Thoracic aorta (tissue), 2 donors: ENCODE measurements at places on chromosomes 3 and 15. TPM values are rescaled to one million over a fixed set of nuclear protein-coding genes. Genes with fewer than 3 reads are reported as not detected.

GRCh38 chr15:83592370-83593040 lies 61.4 kb upstream of the ADAMTSL3 start:
- H3K4me3 ChIP-seq, result no peak overlapping the region
- H3K27ac ChIP-seq, result no peak overlapping the region
- no peaks in the 10 kb centered on the region for H3K36me3 ChIP-seq
- no peak for DNase-seq
- H3K27me3 ChIP-seq, result no peaks in the 10 kb centered on the region

DNA sequence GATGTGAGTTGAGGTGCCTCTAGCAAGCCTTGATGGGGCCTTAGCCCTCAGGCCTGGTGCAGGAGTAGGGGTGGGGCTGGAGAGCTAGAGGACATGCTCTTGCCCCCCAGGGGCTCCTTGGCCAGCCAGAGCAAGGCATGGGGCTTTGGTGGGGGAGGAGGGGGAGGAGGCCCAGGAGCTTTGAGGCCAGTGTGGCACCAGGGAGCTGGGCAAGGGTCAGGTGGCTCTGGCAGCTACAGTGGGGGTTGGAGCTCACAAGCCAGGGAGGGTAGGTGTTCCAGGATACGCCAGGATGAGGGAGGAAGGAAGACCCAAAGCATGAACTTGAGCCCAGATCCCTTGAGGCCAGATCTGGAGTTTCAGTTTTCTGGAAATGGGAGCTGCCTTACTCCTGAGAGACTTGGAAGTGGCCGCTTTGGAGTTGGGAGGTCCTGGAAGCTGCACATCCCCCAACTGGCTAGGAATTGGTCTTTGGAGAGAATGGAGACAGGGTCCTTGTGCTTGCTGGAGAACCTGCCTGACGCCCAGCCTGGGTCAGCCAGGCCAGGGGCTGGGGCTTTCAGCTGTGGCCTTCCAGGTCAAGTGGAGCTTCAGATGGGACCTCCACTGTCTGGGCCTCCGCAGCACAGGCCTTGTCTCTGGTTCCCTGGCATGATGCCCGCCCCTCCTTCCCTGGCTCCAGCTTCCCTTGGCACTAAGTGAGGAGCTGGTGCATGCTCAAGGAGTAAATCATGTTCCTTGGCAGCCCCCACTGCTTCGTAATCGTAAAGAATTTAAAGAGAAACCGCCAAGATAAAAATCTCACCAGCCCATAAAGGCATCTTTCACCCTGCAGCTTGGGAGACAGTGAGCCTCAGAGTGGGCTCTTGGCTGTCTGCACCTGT lies 8.7 kb downstream of the SEMA3F start:
- H3K4me3 ChIP-seq, result peak overlapping the region; percentile 57
- H3K4me1 ChIP-seq, result peaks cover 49% of the 10 kb centered on the region
- H3K36me3 ChIP-seq, result no peaks in the 10 kb centered on the region
- H3K27me3 ChIP-seq, result no peaks in the 10 kb centered on the region
- H3K27ac ChIP-seq, result peak overlapping the region; percentile 92

GRCh38 chr3:43759297-43759782 lies 68.6 kb downstream of the ABHD5 start:
- H3K27ac ChIP-seq, result peak overlapping the region; percentile 36
- no peak for DNase-seq
- H3K27me3 ChIP-seq, result no peaks in the 10 kb centered on the region
- peaks cover 17% of the 10 kb centered on the region for H3K4me1 ChIP-seq

DNA sequence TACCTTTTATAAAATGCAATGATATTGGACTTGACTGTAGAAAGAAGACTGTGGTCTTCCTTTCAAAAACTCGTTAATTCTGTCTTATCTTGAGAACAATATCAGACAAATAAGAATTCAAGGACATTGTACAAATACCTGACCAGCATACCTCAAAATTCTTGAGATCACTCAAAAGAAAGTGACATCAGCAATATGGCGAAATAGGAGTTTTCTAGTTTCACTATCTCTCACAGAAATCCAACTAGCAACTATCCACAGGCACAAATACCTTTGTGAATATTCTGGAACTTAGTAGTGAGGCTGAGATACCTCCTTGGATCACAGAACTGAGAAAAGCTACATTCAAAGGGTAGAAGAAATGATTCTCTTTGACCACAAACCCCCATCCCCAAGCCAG lies 419.7 kb downstream of the ZNF385D start:
- H3K4me1 ChIP-seq, result peaks cover 16% of the 10 kb centered on the region
- H3K4me3 ChIP-seq, result no peak overlapping the region
- no peak overlapping the region for H3K27ac ChIP-seq
- DNase-seq, result no peak
- H3K36me3 ChIP-seq, result no peaks in the 10 kb centered on the region

GRCh38 chr3:125398952-125399351 lies 23.8 kb upstream of the ZNF148 start:
- H3K27me3 ChIP-seq, result no peaks in the 10 kb centered on the region
- DNase-seq, result no peak
- no peak overlapping the region for H3K27ac ChIP-seq
- H3K4me3 ChIP-seq, result no peak overlapping the region
- peaks cover 3% of the 10 kb centered on the region for H3K4me1 ChIP-seq

GRCh38 chr3:55491296-55491816 lies 4.2 kb upstream of the WNT5A start:
- no peak overlapping the region for H3K4me3 ChIP-seq
- no peak overlapping the region for H3K27ac ChIP-seq
- peaks cover 4% of the 10 kb centered on the region for H3K27me3 ChIP-seq
- DNase-seq, result no peak
- peaks cover 8% of the 10 kb centered on the region for H3K4me1 ChIP-seq

GRCh38 chr15:81235276-81236123 lies 38.8 kb downstream of the IL16 start:
- no peak overlapping the region for H3K4me3 ChIP-seq
- DNase-seq, result no peak
- no peak overlapping the region for H3K27ac ChIP-seq
- H3K36me3 ChIP-seq, result no peaks in the 10 kb centered on the region
- H3K27me3 ChIP-seq, result no peaks in the 10 kb centered on the region

DNA sequence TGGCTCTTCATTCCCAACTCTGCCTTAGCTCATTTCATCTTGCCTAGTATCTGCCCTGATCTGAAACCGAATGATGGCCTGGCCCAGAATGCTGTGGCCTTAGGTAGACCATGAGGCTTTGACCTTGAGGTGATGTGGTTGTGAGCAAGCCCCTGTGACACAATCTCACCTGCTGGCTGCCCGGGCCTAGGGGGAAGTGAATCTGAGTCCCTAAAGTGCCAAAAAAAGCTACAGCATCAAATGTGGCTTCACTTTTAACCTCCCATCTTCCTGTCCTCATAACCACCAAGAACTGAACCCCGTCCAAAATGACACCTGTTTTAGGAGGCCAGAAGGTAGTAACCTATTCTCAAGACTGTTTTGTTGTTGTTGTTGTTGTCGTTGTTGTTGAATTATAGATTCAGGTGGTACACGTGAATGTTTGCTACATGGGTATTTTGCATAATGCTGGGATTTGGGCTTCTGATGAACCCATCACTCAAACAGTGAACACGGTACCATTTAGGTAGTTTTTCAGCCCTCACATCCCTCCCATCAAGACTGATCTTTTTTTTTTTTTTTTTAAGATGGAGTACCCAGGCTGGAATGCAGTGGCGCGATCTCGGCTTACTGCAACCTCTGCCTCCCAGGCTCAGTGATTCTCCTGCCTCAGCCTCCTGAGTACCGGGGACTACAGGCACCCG lies 54.6 kb downstream of the MCCC1 start:
- H3K4me3 ChIP-seq, result no peak overlapping the region
- no peaks in the 10 kb centered on the region for H3K27me3 ChIP-seq
- no peak for DNase-seq
- no peak overlapping the region for H3K27ac ChIP-seq
- H3K36me3 ChIP-seq, result peaks cover 6% of the 10 kb centered on the region

GRCh38 chr15:48469681-48470080 lies 138.5 kb downstream of the DUT start:
- no peaks in the 10 kb centered on the region for H3K27me3 ChIP-seq
- H3K27ac ChIP-seq, result no peak overlapping the region
- peaks cover 55% of the 10 kb centered on the region for H3K36me3 ChIP-seq
- DNase-seq, result no peak
- no peak overlapping the region for H3K4me3 ChIP-seq

- DNase-seq, result no peak
- peaks cover 20% of the 10 kb centered on the region for H3K4me1 ChIP-seq
- H3K27me3 ChIP-seq, result no peaks in the 10 kb centered on the region
- H3K4me3 ChIP-seq, result peak overlapping the region; percentile 50
These were observed 68.7 kb downstream of the TRAK1 start for GRCh38 chr3:42159706-42160472.

DNA sequence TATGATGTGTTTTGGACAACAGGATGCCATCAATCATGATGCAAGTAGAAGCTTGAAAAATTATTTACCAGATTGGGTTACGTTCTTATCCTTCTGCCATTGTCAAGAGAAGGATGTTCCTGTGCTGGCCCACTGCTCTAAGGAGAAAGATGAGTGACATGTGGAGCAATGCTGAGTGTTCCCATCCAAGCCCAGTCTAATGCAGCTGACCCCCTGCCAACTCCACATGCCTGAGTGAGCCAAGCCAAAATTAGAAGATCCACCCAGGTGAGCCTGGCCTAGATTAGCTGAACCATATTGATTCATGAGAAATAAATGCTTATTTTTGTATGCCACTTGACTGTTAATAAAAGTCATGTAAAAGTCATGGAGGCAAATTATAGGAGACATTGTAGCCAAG lies 446.5 kb downstream of the CNTN3 start:
- H3K27ac ChIP-seq, result no peak overlapping the region
- H3K27me3 ChIP-seq, result no peaks in the 10 kb centered on the region
- H3K36me3 ChIP-seq, result no peaks in the 10 kb centered on the region
- no peaks in the 10 kb centered on the region for H3K4me1 ChIP-seq
- DNase-seq, result no peak

DNA sequence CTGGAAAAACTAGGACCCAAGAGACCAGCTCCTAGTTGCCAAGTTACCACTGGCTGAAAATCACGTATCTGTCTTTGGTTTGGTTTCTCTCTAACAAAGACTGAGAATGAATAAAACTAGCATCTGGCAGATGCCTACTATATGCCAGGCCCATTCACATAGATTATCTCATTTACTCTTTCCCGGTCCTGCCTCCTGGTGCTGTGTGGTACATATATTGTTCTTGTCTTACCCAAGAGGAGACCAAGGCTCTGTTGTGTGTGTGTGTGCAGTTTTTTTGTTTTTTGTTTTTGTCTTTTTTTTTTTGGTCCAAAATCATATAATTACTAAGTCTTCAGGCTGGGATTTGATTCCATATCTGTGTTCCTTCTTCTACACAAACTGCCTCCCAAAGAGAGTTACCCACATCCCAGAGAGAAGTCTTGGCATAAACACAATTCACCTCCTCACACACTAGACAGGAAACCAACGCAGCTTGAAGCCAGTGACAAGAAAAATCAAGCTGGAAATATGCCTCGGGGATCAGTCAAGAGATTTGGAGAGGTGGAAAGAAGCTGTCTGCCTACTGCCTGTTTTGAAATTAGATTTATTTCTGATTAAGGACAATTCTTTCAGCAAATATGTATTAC lies 891 bp downstream of the AHSG start:
- H3K27me3 ChIP-seq, result no peaks in the 10 kb centered on the region
- no peak for DNase-seq
- H3K4me3 ChIP-seq, result no peak overlapping the region
- H3K36me3 ChIP-seq, result no peaks in the 10 kb centered on the region
- H3K4me1 ChIP-seq, result no peaks in the 10 kb centered on the region

- H3K27me3 ChIP-seq, result no peaks in the 10 kb centered on the region
- no peaks in the 10 kb centered on the region for H3K4me1 ChIP-seq
- H3K4me3 ChIP-seq, result no peak overlapping the region
These were observed 32.3 kb downstream of the CASR start for GRCh38 chr3:122215592-122216298.

GRCh38 chr3:127611251-127611650 lies 13.0 kb downstream of the MCM2 start:
- peaks cover 15% of the 10 kb centered on the region for H3K4me1 ChIP-seq
- no peak overlapping the region for H3K27ac ChIP-seq
- no peak overlapping the region for H3K4me3 ChIP-seq
- no peak for DNase-seq
- no peaks in the 10 kb centered on the region for H3K36me3 ChIP-seq

DNA sequence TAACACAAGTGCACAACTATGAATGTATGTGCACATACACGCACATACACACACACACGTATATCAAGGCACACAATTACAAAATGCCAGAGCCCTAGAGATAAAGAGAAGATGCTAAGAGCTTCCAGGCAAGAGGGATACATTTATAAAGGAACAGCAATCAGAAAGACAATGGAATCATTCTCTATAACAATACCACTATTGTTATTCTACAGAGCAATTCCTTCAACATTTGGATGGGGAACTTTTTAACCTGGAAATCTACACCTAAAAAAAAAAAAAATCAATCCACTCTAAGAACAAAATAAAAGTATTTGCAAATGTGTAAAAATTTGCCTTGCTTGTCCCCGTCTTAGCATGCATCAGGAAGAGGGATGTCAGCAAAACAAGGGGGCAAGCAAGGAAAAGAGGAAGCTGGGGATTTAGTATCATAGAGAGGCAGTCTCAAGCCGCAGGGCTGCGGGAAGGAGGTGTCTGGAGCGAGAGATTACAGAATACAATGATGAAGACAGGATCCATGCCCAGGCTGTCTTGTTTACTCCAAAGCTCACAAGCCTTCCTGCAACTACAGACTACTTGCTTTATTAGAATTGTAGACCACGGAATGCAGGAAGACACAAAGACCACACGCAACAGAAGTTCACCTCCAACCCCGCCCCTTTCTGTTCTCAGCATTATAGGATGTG lies 220.2 kb downstream of the NTRK3 start:
- H3K36me3 ChIP-seq, result peaks cover under 1% of the 10 kb centered on the region
- peaks cover 13% of the 10 kb centered on the region for H3K4me1 ChIP-seq
- H3K27me3 ChIP-seq, result no peaks in the 10 kb centered on the region
- H3K27ac ChIP-seq, result no peak overlapping the region
- no peak for DNase-seq

DNA sequence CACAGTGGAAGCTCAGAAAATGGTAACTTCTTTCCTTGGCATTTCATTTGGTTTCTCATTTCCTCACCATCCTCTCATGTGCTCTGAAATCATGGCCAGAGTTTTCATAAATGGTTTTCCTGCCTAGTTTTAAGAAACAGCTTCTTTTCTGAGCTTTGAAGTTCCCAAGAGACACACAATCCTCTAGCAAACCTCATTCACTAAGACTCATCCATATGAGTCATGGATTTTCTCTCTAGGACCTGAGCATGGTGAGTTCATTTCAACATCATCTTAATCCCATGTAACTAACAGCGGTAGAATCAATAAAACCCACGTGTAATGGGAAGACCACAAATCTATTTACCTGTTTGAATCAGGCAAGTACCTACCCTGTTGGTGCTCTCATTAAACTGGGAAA lies 274.5 kb upstream of the LRTM1 start:
- H3K4me1 ChIP-seq, result no peaks in the 10 kb centered on the region
- no peaks in the 10 kb centered on the region for H3K36me3 ChIP-seq
- H3K27me3 ChIP-seq, result no peaks in the 10 kb centered on the region

- H3K4me1 ChIP-seq, result peaks cover 26% of the 10 kb centered on the region
- H3K4me3 ChIP-seq, result no peak overlapping the region
- DNase-seq, result no peak
- H3K27ac ChIP-seq, result no peak overlapping the region
- no peaks in the 10 kb centered on the region for H3K27me3 ChIP-seq
These were observed 86.0 kb downstream of the SEMA5B start for GRCh38 chr3:122941228-122942206.

Gene GRK7
- total RNA-seq, result not detected

Gene KIF7
- total RNA-seq, result 28.4 TPM

Gene TRIM42
- not detected for total RNA-seq

Gene PLA2G4D
- not detected for total RNA-seq
